Right kidney (tissue), 9 donors: ENCODE measurements at places on chromosomes 12 and 14.

DNA sequence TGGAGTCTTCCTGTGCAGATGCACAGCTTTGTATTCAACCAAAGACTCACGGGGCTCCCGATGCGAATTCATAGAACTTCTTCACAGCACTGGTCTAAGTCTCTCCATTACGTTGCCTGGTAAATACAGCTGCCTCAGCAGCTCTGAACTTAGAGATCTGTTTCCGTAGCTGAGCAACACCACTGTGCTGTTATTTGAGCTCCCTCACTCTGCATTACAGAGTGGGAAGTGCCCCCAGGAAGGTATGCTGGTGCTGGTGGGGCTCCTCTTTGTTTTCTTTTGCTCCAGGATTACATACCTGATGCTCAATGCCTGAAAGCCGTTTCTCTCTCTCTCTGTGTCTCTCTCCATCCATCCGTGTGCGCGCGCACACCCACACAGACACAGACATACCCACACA lies 227.5 kb upstream of the RMST start:
- peak; percentile 7 for DNase-seq

DNA sequence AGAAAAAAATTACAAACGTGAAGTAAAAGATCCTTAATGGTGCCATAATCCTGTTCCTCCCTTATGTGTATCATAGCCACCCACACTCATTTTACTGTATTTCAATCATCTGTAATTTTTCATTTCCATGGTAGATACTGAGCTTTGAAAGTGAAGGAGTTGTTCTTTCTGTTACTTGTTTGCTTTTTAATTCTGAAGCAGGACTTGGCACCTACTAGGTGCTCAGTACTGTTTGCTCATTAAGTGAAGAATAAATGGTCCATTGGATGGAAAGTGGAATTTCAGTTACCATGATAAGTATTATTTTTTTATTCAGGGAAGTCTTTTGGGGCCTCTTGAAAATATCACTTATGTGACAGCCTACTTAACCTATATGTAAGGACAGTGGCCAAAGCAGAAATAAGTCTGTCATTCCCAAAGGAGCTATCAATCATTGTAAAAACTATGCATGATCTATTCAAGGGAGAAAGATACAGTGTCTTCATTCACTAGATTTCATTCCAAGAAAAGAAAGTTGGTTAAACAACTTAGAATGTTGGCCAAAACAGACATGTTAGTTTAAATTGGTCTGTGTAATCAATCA lies 1244.4 kb upstream of the SEL1L start:
- no peak for DNase-seq

GRCh38 chr12:21697904-21698630 lies 40.4 kb upstream of the LDHB start:
- DNase-seq, result no peak

DNA sequence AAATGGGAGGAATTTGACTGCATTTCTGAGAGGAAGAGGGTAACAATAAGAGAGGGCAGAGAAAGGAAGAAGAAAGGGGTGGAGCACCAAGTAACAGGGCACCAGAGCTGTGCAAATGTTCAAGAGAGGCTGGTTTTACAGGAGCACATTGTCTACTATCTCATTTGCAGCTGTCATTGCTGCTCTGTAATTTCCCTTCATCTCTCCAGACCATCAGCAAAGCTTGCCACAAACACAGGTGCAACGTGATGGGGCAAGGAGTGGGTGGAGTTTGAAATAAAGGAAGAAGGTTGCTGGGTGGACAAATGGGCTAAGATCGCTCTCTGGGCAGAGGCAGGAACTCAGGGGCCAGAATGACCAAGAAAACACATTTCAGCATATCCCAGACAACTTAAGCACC lies 47.9 kb upstream of the PLEKHG6 start:
- no peak for DNase-seq

DNA sequence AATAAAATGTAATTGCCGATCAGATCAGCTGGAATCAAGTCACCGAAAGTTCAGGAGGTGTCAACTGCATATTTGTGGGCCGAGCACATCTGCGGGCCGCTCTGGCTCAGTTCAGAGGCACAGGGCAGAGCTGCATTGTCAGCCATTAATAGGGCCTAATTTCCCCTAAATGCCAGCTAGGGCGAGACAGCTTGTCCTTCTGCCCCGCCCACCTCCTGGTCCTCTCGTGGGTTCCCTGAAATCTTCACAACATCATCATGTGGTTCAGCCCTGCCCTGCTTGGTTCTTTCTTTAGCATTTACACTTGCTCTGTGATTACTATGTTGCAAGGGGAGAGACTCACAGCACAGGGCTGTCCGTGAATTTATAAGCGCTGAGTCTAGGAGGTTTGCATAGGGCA lies 148.9 kb downstream of the CHST11 start:
- DNase-seq, result no peak

DNA sequence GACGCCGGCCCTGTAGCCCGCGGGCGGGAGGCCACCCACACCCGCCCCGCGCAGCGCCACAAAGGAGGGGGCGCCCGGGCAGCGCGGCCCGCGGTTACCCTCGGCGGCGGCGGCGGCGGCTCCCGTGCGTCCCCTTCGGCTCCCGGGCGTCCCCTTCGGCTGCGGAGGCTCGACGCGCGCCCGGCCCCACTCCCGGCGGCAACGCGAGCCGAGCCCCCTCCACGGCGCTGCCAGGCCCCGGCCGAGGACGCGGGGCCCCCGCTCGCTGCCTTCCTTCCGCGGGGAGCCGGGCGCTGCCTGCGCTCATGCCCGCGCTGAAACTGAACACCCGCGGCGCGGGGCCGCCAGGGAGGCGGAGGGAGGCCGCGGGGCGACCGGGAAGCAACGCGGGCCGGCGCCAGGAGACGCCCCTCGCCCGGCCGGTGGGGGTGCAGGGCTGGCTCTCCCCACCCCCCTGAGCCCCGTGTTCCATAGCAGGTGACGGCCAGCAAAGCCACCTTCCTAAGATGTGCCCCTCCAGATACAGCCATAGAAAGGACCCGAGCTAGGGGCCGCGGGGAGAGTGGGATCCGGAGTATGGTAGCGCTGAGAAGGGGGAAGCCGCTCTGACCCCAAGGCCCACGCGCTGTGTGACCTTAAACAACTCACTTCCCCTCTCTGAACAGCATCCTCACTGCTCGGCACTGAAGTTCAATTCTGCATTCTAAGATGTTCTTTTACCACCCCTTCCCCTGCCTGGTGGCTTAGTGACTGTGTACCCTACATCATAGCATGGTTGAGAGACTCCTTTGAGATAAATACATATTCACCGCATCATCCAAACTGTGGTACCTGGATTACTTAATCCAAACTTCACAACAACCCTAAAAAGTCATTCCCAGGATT lies 42.8 kb downstream of the KDM2B start:
- DNase-seq, result peak; percentile 68

DNA sequence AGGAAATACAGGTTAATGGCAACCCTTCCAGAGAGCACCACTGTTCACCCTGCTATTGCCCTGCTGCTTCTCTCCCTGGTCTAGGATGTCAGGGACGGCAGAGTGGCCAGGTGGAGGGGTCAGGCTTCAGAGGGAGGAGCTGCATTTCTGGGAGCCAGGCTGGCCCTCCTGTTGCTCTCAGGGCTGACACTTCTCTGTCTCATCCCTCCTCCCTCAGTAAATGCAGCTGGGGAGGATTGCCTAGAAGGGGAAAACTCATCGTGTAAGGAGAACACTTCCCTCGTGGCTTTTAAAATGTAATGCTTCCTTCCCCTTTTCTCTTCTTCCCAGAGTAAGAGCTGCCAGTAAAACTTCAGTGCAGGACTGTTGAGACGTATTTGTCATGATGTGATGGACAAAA lies 20.8 kb downstream of the SUSD6 start:
- DNase-seq, result no peak

DNA sequence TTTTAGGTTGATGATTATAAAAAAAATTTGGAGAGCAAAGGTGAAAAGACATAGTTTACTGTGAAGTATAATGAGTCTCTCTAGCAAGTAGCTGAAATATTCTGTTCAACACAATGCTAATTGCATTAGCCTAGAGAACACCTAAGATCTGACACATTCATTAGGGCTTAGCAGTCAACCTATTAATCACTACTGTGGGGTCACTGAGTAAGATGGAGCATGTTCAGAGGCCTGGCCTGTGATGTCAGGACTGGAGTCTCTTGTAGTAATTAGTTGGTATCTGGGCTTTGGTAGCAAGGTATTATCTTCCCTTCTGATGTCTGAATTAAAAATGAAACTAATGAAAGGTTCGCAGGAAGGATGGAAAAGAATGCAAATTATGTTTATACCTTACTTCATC lies 112.7 kb downstream of the SLC16A7 start:
- DNase-seq, result no peak

- no peak for DNase-seq
Observed at GRCh38 chr12:45785315-45785714, 55.8 kb downstream of the ARID2 start.

DNA sequence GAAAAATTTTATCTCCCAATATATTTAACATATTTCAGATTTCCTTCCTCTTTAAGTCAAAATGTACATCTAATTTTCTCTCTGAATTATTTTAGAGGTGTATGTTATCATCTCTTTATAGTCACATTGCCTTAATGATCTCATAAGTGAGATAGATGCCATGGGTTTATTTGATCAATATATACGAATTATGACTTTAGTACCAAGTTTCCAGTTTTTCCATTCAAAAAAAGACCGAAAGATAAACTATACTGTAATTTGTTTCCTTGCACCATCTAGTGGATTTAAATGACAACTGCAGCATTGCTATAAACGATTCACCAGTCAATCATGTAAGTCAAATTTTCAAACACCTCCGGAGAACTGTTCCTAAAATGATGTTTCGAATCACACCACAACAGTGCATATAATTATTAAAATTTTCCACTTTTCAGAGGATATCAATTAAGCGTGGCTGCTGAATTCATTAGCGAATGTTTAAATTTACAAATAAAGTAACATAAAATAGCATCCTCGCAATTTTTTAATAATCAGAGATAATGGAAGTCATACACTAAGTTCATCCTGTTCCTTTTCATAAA lies 419 bp upstream of the ATXN7L3B start:
- DNase-seq, result no peak

- no peak for DNase-seq
Observed at GRCh38 chr14:58215191-58215914, 15.4 kb downstream of the ACTR10 start.

DNA sequence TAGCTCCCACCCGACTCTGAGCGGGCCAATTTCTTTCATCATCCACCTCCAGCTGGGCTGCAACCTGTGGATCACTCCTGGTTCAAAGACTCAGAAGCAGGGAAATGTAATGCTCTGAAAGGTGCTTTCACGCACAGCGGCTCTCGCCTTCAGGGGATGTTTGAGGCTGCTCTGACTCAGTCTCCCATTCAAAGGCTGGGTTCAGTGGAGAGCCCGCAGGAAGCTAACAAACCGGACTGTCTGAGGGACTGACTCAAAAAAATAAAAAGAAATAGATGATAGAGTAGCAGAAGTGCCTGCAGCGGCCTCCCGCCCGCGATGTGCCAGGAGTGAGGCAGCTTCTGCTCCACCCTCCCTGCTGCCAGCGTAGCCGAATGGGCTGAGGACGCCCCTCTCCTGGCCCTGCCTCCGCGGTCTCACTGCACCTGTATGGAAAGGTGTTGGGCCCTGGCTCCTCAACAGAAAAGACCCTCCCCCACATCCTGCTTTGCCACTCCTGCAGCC lies 98.0 kb downstream of the GCH1 start:
- DNase-seq, result no peak

DNA sequence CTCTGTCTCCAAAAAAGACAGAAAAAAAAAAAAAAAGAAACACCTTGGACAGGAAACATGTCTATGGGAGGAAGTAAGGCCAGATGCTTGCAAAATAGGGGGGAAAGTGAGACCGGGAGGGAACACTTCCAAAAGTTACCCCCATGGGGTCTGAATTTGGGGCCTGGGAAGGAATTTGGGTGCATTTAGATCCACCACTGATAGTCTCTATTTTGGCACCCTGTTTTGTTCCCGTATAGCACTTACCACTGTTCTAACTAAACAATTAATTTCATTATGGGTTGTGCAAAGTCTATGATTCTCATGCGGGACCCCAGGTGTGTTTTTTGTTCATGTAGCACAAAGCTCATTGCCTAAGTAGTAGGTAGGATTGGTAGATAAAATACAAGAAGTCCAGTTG lies 1.4 kb upstream of the MLEC start:
- DNase-seq, result no peak

DNA sequence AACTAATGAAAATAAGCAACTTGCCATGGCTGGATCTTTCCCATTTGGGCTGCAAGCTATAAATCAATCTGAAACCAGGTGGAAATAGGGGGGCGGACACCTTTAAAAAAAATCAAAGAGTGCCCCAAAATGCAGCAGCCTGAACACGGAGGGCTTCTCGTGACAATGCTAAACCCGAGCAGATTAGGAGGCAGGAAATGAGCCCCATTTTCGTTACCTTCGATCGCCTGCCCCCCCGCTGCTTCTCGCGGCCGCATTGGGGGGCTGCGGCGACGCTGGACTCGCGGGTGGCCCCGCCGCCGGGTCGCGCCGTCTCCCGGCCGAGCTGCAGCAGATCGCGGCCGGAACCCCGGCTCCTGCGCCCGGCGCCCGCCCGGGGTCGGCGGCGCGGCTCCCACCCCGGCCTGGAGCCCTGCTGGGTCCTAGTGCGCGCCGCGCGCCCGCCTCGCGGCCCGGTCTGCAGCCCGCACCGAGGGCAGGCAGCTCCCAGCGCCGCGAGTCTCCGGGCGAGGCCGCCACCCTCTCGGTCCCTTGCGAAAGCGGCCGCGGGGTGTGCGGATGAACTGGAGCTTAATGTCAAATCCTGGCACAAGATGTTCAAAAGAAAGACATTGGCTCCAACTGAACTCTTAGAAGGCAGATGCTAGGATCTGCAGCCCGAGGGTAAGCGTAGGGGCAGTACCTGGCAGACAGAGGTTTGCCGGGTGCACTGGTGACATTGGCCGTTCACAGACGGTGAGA lies 201.9 kb upstream of the FOXN3 start:
- peak; percentile 91 for DNase-seq

- DNase-seq, result no peak
Observed at GRCh38 chr12:2084553-2085296, 31.9 kb downstream of the CACNA1C start.

- no peak for DNase-seq
Observed at GRCh38 chr12:14244876-14245669, 120.4 kb upstream of the ATF7IP start.

DNA sequence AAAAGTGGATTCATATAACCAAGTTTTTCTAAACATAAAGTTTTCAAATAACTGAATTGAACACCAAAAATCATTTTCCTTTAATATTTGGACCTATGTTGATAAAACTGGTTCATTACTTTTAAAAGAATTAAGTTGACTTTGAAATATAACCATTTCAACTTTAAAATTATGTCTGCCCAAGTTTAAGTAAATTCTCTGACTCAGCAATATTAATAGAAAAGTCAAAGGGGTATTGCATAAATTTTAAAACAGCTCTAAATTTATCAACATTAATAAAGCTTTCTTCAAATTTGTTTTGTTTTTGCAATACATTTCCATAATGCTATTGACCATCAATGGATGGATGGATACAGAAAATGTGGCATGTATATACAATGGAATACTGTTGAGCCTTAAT lies 168.4 kb upstream of the GARIN6 start:
- DNase-seq, result no peak

GRCh38 chr12:116552773-116553373 lies 6.3 kb upstream of the MAP1LC3B2 start:
- no peak for DNase-seq
